ENCODE measurements at places on chromosomes 12 and 14.

DNA sequence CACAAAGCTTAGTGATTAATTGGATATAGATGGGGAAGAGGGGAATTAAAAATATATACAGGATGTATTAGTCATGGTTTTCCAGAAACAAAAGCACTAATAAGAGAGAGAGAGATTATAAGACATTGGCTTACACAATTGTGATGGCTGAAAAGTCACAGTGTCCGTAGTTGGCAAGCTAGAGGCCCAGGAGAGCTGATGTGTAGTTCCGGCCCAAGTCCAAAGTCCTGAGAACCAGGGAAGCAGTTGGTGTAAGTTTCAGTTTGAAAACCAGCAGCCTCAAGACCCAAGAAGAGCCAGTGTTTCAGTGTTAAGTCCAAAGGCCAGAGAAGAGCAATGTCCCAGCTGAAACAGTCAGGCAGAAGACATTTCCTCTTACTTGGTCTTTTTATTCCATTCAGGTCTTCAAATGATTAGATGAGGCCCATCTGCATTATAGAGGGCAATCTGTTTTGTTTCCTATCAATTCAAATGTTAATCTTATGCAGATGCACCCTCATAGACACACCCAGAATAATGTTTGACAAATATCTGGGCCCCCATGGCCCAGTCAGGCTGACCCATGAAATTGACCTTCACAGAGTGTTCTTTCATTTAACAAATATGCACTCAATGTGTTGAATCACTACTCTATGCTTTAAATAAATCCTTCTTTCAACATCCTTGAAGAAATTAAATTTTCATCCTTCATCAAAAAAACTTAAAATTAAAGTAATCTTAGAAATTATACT, 67.2 kb upstream of the DIO2 start:
- DNase-seq = peak; percentile 55

DNA sequence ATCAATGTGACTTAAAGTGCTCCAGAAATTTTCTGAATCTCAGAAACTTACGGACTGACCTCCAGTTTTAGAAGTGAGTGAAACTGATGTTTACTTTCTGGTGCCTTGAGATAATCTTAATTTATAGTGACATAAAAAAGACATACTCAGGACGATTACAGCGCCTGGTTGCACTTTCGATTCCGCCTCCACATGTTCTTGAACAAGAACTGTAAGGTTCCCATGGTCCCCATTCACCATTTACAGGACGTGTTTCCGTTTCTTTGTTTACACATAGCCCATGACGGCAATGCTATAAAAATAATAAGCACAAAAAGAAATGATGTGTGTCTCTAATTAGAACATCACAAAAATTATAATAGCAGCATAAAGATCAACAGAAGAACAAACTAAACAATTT, 98.2 kb downstream of the ADAMTS20 start:
- no peak for DNase-seq

DNA sequence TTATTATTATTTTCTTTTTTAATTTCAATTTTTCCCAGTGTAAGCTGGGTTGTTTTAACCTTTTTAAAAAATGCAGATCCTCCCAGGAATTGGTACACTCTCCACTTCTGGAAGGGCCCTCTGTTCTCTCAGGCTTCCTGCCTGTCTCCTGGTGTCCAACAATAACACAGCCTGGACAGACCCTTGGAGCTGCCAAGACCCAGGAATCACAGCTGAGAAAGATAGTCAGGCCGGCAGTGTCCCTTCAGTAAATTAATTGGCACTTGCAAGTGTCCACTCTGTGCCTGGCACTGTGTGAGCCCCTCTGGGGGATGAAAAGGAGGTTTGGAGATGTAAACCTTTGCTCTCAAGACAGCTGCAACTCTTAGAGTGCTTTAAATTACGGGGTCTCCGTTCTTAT, 113.3 kb downstream of the SMOC1 start:
- no peak for DNase-seq

DNA sequence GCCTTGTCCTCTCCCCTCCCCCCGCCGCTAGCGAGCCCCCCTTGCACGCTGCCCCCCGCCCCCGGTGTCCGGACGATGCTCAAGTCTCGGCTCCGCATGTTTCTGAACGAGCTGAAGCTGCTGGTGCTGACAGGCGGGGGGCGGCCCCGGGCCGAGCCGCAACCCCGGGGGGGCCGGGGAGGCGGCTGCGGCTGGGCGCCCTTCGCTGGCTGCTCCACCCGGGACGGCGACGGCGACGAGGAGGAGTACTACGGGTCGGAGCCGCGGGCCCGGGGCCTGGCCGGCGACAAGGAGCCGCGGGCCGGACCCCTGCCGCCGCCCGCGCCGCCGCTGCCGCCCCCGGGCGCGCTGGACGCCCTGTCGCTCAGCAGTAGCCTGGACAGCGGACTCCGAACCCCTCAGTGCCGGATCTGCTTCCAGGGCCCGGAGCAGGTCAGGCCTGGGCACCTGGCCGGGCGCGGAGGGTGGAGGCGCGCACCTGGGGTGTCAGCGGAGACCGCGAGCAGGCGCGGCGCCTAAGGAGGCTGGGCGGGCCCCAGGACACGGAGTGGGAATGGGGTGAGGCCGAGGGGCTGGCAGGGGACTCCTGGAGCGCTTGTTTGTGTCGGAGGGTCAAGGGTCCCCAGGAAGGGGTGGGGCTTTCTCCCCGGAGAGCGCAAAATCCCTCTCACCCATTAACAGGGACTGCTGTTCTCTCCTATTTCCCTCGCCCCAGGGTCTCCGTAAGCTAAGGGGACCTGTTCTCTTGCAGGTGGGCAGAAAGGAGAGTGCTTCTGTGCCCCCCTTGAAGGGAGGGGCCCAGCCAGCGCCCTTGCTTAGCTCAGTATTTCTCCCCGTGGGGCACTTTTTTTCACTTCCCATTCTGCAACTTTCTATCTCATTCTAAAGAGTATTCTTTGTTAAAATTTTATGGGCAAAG, 810 bp downstream of the MARCHF9 start:
- DNase-seq = no peak

DNA sequence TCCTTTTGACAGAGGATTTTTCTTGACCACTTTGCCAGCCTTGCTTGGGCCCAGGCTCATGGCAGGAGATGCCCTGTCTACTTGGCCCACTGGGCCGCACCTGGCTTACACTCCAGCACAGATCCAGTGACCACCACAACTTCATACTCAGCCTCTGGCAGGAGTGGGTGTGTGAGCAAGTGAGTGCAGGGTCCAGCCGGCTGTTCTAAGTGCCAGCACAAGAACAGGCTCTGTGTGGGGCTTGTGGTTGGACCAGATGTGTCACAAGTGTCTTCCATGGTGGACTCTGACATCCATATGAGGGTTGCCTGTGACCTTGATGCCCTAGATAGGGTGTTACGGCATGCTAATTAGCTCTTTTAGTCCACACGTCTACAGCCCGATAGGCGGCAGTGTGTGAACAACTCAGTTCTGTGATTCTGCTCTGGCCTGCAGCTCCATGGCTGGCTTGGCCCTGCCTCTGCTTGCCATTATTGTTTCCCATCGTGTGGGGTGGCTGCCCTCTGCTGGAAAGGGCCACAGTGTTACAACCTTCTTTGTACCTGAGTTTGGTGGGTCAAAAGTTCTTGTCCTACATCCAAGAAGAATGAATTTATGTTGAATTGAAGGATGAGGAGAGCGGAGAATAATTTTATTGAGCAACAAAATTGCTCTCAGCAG, 1089.1 kb downstream of the SLC6A15 start:
- DNase-seq = peak; percentile 9

- DNase-seq = no peak
Observed at GRCh38 chr12:38728894-38729293, 176.5 kb downstream of the CPNE8 start.

DNA sequence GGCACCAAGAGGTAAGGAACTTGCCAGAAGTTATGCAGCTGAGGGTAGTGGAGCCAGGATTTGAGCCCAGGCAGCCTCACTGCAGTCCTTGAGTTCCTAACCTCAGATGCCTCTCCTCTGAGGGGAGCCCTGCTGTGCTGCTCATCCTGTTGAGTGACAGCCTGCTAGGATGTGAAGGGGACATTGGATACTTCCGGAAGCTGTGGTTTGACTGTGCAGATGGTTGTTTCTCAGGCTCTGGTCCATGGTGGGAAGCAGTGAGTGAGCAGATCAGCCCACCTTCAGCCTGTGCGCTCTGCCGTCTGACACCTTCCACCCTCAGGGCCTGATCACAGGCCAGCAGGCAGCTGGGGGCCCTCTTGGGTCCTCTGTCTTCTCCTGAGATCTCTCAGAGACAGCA, 253.2 kb downstream of the CACNA1C start:
- DNase-seq = peak; percentile 66

Data from EH (cell line).